Activated CD8-positive, alpha-beta memory T cell treated with anti-CD3 and anti-CD28 coated beads for 48 hours (primary cell): ENCODE measurements at places on chromosomes 2 and 18.

GRCh38 chr2:164780611-164781178, 60.9 kb downstream of the COBLL1 start:
- no peak for DNase-seq

DNA sequence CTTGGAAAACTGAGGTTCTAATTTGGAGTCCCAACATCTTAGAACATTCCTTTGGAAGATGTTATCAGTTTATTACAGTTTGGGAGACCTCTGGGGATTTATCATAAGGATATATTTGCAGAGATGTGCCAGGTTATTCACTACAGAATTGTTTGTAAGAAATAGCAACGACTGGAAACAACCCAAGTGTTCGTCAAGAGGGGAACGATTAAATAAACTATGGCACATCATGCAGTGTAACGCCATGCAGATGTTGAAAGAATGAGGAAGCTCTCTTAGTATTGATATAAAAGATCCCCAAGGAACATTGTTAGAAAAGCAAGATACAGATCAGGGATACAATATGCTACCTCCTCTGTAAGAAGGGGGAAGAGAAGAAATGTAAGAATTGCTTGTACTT, 210.6 kb downstream of the TMEM247 start:
- no peak for DNase-seq

DNA sequence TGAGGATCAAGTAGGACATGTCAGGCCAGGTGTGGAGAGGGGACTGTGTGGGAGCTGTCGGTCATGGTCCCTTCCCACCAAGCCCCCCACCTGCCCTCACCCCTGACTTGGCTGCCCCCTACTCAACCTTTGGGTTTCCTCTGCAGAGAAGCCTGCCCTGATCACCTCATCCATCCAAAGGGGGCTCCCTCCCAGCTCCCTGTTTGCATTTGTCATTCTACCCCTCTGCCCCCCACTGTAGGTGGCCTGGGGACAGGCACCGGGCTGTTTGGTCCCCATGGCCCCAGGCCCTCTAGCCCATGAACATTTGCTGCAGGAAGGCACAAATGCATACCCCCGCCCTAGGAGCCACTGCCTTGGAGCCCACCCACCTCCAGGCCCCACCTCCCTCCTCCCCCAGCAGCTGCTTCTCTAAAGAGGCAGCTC, 115.0 kb downstream of the SMAD7 start:
- DNase-seq, result no peak

DNA sequence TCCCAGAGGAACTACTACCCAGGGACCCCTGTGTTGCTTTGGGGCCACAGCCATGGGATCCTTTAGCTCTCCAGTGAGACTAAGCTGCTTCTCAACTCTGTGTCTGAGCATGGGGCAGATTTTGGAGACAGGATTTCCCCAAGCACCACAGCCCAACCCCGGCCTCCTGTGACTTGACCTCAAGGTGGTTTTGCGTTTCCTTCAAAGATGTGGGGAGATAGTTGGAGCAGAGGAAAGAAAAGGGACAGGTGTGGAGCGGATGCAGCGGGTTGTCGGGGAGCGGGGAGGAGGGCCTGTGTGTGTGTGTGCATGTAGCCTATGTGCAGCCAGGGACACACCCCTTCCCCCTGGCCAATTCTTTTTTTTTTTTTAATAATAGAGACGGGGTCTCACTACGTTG, 10.2 kb downstream of the ARID5A start:
- DNase-seq, result no peak

- no peak for DNase-seq
Observed at GRCh38 chr2:102190430-102191107, 3.7 kb downstream of the IL1RL2 start.

GRCh38 chr2:55846426-55846825, 77.2 kb downstream of the EFEMP1 start:
- DNase-seq, result no peak

DNA sequence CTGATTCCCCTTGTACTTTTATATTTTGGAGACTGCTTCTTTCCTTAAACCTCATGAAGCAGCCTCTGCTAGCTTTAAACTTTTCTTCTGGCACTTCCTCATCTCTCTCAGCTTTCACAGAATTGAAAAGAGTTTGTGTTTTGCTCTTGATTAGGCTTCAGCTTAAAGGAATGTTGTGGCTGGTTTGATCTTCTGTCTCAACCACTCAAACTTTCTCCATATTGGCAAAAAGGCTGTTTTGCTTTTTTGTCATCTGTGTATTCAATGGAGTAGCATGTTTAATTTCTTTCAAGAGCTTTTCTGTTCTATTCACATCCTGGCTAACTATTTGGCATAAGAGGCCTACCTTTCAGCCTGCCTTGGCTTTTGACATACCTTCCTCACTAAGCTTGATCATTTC, 36.3 kb upstream of the MSTN start:
- DNase-seq, result no peak

DNA sequence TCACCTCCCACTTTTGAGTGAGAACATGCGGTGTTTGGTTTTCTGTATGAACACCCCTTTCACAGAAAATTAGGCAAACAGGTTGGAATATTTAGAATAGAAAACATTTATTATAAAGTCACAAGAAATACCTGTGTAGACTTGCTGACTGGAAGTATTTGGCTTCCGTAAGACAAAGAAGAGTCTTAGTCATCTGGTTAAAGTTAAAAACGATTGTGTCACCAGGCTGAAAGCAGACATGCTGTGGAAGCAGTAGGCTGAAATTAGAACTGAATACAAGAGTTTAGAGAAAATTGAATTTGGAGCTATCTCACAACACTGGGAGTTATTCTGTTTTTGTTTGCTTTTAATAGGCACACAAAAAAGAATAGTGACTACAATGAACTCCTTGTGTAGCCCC, 16.2 kb upstream of the CLASP1 start:
- DNase-seq, result no peak

DNA sequence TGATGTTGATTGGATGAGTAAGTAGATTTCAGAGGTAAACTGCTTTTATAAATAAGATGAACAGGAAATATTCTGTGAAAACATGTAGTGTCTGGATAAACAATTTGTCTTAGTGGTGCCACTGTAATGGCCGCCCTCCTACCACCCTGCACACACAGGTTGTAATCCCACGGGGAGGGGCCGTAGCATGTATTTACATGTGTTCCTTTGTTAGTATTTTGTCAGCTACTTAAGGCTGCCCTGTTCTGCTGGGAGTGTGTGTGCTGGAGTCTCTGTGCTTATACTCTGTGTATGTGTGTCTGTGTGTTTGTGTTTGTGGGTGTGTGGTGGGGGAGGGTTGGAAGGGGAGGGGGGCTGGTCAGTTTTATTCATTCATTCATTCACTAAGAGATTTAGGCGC, 5.1 kb downstream of the TSHZ1 start:
- DNase-seq, result no peak

GRCh38 chr2:195663007-195663406, 6.0 kb downstream of the SLC39A10 start:
- DNase-seq, result no peak

GRCh38 chr2:215635071-215635787, 199.4 kb upstream of the FN1 start:
- DNase-seq, result no peak

GRCh38 chr2:54176577-54176976, 61.2 kb downstream of the ACYP2 start:
- DNase-seq, result no peak

- no peak for DNase-seq
Observed at GRCh38 chr18:67215686-67216085, 300.8 kb downstream of the DSEL start.

- no peak for DNase-seq
Observed at GRCh38 chr2:239177908-239178307, 222.9 kb downstream of the HDAC4 start.

- no peak for DNase-seq
Observed at GRCh38 chr2:177143444-177143843, 69.2 kb upstream of the HNRNPA3 start.

DNA sequence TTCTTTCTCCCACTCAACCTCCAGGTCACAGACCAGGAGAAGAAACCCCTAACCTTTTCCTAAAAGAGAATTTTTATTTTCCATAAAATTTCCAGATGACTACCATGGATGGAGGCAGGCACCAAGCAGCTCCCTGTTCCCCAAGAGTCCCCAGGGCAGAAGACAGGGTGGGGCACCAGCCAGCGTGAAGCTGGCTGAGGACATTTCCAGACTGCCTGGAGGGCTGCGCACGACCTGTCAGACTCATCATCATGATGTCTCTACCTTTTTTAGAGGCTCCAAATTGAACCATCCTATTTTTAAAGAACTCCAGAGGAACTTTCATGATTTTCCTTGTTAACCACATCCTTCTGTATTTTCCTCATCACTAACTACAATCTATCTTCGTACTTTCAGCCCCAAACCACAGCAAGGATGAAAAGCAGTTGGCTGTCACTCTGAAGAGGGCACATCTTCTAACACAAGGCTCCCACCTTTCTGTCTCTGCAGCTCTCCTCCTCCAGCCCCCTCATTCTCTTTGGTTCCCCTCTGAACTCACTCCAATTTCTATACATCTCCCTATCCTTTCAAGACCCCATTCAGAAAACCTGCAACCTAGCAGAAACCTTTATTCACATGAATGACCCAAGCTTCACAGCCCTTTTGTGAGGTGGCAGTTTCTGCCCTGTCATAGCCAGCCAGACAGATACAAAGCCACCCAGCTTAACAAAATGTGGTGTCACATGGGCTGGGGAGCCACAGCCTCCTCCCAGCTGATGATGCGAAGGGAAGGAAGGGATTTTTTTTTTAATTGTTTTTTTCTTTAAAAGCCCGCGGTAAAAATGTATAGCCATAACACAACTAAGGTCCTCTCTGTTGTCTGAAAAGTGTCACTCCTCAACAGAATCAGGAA, 11.1 kb downstream of the AMMECR1L start:
- no peak for DNase-seq

DNA sequence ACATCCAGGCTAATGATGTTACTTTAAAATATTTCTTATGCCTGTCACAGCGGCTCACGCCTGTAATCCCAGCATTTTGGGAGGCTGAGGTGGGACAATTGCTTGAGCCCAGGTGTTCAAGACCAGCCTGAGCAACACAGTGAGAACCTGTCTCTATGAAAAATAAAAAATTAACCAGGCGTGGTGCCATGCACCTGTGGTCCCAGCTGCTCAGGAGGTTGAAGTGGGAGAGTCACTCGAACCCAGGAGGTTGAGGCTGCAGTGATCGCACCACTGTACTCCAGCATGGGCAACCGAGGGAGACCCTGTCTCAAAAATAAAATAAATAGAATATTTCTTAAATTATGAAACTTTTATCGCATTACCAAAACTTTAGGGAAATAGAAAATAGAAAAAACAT, 28.1 kb upstream of the ACTR3 start:
- DNase-seq, result no peak
